ENCODE measurements at places on chromosomes 7 and 10.

DNA sequence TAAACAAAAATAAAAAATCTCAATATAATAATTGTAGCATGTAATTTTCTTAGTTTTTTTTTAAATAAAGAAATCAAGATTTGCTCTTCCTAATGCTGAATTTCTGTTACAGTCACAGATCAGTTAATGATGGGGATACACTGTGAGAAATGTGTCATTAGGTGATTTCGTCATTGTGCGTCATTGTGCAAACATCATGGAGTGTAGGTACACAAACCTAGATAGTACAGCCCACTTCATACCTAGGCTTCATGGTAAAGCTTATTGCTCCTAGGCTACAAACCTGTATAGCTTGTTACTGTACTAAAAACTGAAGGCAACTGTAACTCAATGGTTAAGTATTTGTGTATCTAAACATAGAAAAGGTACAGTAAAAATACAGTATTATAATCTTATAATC, 74.4 kb upstream of the LSM8 start:
- DNase-seq, result no peak
- H3K36me3 ChIP-seq, result no peaks in the 10 kb centered on the region
- H3K4me1 ChIP-seq, result no peaks in the 10 kb centered on the region
- no peak overlapping the region for H3K27ac ChIP-seq
- no peak overlapping the region for H3K4me3 ChIP-seq
- no peaks in the 10 kb centered on the region for H3K27me3 ChIP-seq

GRCh38 chr10:17981766-17982380, 30.2 kb downstream of the SLC39A12 start:
- no peaks in the 10 kb centered on the region for H3K27me3 ChIP-seq
- no peak overlapping the region for H3K4me3 ChIP-seq
- H3K27ac ChIP-seq, result no peak overlapping the region
- no peaks in the 10 kb centered on the region for H3K4me1 ChIP-seq
- no peaks in the 10 kb centered on the region for H3K36me3 ChIP-seq
- DNase-seq, result no peak

- H3K4me1 ChIP-seq, result no peaks in the 10 kb centered on the region
- DNase-seq, result no peak
- H3K4me3 ChIP-seq, result no peak overlapping the region
- H3K27me3 ChIP-seq, result no peaks in the 10 kb centered on the region
- H3K36me3 ChIP-seq, result no peaks in the 10 kb centered on the region
- no peak overlapping the region for H3K27ac ChIP-seq
Observed at GRCh38 chr10:87706731-87707130, 47.1 kb downstream of the PAPSS2 start.

DNA sequence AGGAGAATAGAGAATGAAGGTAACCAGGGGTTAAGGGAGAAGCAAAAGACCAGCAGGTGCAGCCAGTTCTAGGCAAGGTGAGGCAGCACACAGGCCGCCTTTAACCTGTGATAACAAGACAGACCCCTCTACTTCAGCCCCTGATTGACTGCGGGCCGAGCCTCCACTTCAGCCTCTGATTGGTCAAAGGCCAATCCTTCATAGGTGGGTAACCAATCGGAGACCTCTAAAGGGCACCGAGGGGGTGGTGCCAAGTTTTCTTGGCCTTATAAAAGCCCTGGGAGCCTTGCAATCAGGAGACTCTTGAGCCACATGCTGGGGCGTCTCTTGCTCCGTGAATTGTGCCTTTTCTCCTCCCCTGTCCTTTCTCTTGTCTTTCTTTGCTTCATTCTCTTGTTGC, 98.8 kb downstream of the ELFN1 start:
- no peak overlapping the region for H3K4me3 ChIP-seq
- no peak overlapping the region for H3K27ac ChIP-seq
- DNase-seq, result no peak
- H3K36me3 ChIP-seq, result no peaks in the 10 kb centered on the region
- no peaks in the 10 kb centered on the region for H3K27me3 ChIP-seq
- no peaks in the 10 kb centered on the region for H3K4me1 ChIP-seq

DNA sequence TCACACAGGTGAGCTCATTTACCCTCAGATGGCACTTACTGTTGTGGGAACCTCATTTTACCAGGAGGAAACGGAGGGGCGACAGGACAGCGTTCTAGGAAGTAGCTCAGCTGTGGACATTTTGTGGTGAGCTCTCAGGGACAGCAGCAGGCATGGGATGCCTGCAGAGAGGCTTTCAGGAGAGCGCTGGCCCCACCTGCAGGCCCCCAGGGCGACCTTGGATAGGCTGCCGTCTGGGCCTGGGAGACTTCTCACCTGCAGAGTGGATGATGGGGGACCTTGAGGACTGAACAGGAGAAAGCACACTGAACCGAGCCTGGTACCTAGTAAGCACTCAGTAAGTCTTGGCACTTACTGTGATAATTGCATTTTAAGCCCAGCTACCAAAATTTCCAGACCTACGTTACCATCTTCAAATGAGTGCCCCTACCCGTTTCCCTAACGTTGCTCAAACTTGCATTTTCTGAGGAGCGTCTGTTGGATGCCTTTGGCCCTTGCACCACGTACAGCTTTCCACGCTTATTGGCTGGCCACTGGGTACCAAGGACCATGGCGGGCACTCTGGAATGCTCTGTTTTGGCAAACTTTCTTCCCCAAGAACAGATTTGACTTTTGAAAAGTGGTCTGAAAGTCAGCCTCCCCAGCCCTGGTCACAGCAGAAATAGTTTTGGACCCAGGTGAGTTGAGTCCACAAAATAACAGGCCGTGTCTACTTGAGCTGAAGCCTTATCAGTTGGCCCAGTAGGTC, 223.4 kb downstream of the EBF3 start:
- no peak for DNase-seq
- no peaks in the 10 kb centered on the region for H3K27me3 ChIP-seq
- H3K4me3 ChIP-seq, result no peak overlapping the region
- H3K27ac ChIP-seq, result no peak overlapping the region

DNA sequence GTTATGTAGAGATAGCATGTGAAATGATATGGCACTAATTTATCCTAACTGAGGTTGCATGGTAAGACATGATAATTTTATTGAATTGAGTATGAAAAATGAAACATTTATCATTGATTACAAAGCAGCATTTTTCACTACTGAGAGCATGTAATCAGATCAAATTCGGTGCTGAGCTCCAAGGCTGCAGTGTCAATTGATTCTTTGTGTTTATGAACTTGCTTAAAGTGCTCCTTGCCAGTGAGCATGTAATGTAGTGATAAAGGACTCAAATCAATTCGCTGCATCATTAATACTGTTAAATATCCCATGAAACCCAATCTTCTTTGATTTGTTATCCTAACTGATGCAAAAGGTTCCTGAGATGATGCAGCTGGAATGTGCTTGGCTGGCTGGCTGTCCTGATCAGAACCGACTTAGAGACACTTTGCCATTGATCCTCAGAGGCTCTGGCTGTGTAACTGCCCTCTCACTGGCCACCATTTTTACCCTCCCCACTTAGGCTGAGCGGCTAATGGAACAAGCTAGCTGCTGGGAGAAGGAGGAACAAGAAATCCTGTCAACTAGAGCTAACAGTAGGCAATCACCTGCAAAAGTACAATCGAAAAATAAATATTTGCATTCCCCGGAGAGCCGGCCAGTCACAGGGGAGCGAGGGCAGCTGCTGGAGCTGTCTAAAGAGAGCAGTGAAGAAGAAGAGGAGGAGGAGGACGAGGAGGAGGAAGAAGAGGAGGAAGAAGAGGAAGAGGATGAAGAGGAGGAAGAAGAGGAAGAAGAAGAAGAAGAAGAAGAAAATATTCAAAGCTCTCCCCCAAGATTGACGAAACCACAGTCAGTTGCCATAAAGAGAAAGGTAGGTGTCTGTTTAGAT, 89.8 kb upstream of the SAMD8 start:
- H3K36me3 ChIP-seq, result peaks cover 68% of the 10 kb centered on the region
- no peak for DNase-seq
- no peak overlapping the region for H3K4me3 ChIP-seq
- H3K27ac ChIP-seq, result no peak overlapping the region

GRCh38 chr7:15143121-15143520, 240.6 kb upstream of the DGKB start:
- no peak overlapping the region for H3K4me3 ChIP-seq
- no peak for DNase-seq
- H3K4me1 ChIP-seq, result no peaks in the 10 kb centered on the region
- no peaks in the 10 kb centered on the region for H3K36me3 ChIP-seq
- no peaks in the 10 kb centered on the region for H3K27me3 ChIP-seq
- no peak overlapping the region for H3K27ac ChIP-seq

GRCh38 chr10:87092376-87092860, 2.2 kb downstream of the GLUD1 start:
- H3K4me3 ChIP-seq, result peak overlapping the region; percentile 91
- peak overlapping the region; percentile 19 for H3K27ac ChIP-seq
- peaks cover 20% of the 10 kb centered on the region for H3K4me1 ChIP-seq
- H3K27me3 ChIP-seq, result no peaks in the 10 kb centered on the region
- no peaks in the 10 kb centered on the region for H3K36me3 ChIP-seq

DNA sequence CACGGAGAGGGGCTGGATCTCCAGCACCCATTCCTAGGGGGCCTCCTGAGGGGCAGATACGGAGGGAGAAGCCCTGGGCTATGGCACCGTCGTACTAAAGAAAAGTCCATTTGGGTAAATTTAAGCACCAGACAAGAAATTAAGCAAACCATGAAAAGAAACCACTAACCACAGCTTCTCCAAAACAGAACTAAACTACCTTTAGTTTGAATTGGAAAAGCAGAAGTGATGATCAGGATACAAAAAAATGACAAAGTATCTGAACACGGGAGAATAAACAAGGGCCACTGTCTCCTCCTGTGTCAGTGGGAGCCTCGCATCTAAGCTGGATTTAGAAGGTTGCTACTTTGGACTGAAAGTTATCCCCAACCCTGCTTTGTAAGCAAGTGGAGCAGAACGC, 69.1 kb downstream of the DIP2C start:
- no peaks in the 10 kb centered on the region for H3K36me3 ChIP-seq
- peaks cover 2% of the 10 kb centered on the region for H3K27me3 ChIP-seq
- H3K27ac ChIP-seq, result no peak overlapping the region
- DNase-seq, result no peak
- no peak overlapping the region for H3K4me3 ChIP-seq
- peaks cover 4% of the 10 kb centered on the region for H3K4me1 ChIP-seq

DNA sequence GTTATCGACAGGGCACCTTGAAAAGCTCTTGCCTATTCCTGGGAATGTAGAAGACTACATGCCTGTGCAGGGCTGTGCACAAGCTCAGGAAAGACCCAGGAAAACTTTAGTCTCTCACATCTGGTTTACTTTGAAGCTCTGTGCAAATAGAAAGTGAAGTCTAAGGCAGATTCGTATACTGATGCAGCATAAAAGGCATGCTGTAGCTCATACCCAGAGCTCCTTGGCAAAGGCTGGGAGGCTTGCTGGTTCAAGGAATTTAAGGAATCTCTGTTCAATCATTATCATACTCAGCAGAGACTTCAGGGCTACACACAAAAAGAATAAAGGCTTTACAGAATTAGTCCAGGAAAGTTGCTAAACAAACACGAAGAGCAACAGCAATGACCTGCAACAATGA, 192.0 kb downstream of the OTUD1 start:
- H3K4me1 ChIP-seq, result no peaks in the 10 kb centered on the region
- H3K36me3 ChIP-seq, result no peaks in the 10 kb centered on the region
- H3K27me3 ChIP-seq, result no peaks in the 10 kb centered on the region
- no peak overlapping the region for H3K27ac ChIP-seq

DNA sequence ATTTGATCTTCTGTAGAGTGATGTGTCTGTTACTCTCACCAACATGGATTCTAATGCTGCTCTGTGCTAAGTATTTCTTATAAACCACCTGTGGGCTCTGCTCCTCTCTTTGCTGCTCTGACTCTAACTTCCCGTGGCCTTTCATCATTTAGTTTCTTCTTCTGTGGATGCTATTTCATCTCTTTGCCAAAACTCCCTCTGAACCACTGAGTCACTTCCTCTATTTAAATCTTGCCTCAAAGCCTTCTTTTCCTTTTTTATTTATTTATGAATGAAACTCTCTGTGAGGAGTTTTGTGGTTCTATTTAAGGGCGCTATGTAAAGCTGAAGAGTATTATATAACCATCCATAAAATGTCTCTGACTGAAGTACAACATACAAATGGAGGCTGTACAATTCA, 538.5 kb downstream of the SUGCT start:
- H3K27ac ChIP-seq, result no peak overlapping the region
- no peaks in the 10 kb centered on the region for H3K27me3 ChIP-seq
- DNase-seq, result peak; percentile 39
- no peaks in the 10 kb centered on the region for H3K4me1 ChIP-seq
- no peaks in the 10 kb centered on the region for H3K36me3 ChIP-seq
- H3K4me3 ChIP-seq, result no peak overlapping the region

DNA sequence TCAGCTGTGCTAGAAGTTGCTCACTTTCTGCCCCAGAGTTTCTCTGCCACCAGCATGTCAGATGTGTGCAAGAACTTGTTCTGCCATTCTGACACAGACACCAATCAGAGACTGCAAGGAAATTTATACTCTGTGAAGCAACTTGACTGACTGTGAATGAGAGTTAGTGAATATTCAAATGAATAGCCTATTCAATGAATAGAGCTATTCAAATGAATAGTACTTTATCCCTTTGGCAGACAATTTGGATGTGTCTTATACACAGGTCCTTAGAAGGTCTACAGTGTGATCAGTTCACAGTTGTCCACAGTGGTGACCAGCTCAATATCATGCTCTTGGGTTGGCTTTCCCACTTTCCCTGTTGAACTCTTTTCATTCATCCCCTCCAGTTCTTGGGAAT, 138.1 kb downstream of the MACC1 start:
- no peaks in the 10 kb centered on the region for H3K27me3 ChIP-seq
- H3K4me1 ChIP-seq, result no peaks in the 10 kb centered on the region
- no peak overlapping the region for H3K27ac ChIP-seq
- DNase-seq, result no peak
- H3K4me3 ChIP-seq, result no peak overlapping the region
- no peaks in the 10 kb centered on the region for H3K36me3 ChIP-seq

DNA sequence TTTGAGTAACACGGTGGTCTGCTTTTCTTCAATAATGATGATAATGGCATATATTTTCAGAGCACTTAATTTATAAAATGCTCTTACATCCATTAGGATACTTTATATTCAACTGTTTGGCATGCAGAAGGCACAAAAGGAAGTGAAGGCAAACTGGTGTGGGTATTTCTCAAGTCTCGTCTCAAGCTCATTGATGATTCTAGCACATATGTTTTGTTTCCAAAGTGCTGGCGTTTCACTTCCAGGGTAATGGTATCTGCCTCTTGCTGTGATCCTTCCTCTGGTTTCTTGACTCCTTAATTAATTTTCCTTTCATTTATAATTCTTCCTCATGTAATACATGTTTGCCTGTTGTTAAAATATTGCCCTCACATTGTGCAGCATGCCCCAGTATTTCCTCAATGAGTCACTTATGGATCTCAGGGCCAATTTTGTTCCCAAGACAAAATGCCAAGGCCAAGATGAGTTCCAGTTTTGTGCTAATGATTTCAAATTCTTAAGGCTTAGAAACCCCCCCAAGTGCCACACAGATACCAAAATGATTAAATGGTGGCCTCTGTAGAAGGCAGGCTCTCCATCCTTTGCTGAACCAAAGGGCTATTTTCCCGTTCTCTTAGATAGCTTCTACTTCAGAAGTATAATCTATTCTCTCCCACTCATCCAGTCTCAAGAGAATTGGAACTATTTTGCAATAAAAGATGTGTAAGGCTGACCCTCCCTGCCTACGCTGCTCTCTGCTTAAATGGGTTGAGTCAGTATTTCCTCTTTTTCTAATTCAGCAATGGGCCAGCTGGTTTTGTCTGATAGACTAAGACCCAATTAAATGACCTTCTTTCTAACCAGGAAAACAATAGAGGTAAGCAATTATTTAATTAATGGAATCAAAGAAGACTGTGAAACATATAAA, 171.2 kb downstream of the ZNF365 start:
- DNase-seq, result no peak
- H3K27ac ChIP-seq, result no peak overlapping the region
- no peaks in the 10 kb centered on the region for H3K27me3 ChIP-seq
- H3K4me3 ChIP-seq, result no peak overlapping the region
- H3K36me3 ChIP-seq, result no peaks in the 10 kb centered on the region
- no peaks in the 10 kb centered on the region for H3K4me1 ChIP-seq

All from thymus (tissue), 14 donors.